ENCODE measurements at places on chromosomes 4 and X.

DNA sequence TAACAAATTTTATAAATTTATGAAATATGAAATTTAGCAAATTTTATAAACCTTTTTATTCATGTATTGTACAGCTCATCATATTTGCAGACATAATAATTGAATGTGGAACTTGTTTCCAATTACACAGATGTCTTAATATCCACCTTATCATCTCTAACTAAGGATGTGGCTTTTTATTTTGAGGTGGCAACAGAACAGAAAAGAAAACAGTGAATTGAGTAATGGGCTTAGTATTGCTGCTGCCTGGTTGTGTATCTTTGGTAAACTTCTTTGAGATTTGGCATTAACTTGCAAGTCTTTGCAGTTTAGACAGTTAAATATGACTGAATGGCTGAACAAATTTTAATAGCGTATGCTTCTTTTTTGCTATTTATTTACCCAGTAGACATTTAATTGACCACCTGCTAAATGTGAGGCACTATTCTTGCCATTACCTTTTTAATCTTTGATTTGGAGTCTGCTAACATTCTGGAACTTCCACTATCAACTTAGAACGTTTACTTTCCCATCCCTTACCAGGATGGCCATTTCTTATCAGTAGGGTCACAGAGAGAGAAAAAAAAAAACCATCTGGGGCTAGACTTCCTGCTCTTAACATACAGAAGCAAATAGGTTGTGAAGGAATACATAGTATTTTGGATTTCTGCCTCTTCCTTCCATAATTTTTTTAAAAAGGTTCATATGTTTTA, 44.8 kb downstream of the CLCN3 start:
- no peak for DNase-seq

- no peak for DNase-seq
Observed at GRCh38 chrX:140508958-140509357, 4.1 kb upstream of the SOX3 start.

GRCh38 chr4:185597532-185598188, 62.4 kb upstream of the PDLIM3 start:
- DNase-seq = peak; percentile 55

DNA sequence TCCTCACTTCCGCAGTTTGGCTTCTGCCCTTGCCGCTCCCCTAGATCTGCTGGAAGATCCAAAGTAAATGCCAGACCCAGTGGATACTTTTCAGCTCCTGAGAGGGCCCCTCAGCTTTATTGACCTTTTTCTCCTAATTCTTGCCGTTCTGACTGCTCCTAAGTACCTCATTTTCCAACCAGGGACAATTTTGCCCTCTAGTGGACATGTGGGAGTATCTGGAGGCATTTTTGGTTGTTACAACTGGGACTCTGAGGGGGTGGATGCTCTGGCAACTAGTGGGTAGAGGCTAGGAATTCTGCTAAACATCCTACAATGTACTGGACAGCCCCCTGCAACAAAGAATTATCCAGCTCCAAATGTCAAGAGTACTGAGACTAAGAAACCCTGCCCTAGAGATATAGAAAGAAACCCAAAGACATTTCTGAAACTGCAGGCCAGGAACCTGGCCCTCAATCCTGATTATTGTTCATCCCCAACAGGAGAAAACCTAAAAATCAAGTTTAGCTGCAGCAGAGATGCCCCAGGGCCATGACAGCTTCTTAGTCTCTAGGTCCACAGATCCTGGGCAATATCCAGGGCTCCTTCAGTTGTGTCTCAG, 3.4 kb downstream of the TEX13B start:
- DNase-seq = no peak

GRCh38 chrX:26664919-26665318, 448.9 kb downstream of the MAGEB5 start:
- no peak for DNase-seq

DNA sequence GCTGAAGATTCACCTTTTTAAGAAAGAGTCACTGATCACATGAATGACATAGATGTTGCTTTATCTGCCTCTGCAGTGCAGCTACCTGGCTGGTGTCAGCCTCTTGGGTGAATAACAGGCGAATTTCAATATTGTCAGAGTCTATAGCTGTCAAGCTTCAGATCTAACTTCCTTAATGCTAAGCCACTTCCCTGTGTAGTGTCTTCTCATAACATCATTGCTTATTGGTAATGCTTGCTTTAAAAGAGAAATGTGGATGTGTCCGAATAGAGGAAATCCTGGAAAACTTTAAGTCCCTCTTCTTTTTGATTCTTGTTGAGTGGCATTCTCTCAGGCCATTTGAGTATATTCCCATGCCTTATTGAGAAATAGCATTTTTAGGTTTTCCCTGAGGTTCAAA, 7.3 kb upstream of the IGFBP7 start:
- DNase-seq = no peak

GRCh38 chr4:84031401-84031800, 467.7 kb downstream of the NKX6-1 start:
- DNase-seq = no peak

Data from GM18507 (cell line).